AML-193 (cell line): ENCODE measurements at places on chromosomes 11 and 22.
A peak's percentile ranks its signal among the peaks of the same experiment; 100 is the strongest.

DNA sequence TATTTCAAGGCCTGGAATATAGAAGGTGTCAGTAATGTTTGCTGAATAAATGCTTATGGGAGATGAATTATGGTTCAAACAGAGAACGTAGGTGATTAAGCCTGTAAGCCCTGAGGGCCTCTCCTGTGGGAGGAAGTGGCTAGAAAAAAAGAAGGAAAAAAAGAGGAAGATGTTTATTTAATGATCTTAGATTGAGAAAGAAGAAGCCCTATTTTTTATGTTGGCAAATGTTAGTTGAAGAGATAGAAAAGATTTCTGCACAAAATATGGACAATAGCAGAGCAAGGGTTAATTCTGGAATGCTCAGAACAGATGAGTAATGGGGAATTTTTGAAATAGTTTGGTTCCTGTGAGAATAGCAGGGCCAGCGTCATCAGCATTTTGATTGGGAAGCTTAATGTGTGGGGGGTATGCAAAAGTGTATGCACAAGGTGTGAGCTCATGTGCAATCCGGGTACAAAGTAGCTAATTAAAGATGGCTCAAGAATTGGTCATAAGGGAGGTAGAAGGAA is 95.7 kb downstream of the TEAD1 start:
- peak; percentile 16 for DNase-seq

DNA sequence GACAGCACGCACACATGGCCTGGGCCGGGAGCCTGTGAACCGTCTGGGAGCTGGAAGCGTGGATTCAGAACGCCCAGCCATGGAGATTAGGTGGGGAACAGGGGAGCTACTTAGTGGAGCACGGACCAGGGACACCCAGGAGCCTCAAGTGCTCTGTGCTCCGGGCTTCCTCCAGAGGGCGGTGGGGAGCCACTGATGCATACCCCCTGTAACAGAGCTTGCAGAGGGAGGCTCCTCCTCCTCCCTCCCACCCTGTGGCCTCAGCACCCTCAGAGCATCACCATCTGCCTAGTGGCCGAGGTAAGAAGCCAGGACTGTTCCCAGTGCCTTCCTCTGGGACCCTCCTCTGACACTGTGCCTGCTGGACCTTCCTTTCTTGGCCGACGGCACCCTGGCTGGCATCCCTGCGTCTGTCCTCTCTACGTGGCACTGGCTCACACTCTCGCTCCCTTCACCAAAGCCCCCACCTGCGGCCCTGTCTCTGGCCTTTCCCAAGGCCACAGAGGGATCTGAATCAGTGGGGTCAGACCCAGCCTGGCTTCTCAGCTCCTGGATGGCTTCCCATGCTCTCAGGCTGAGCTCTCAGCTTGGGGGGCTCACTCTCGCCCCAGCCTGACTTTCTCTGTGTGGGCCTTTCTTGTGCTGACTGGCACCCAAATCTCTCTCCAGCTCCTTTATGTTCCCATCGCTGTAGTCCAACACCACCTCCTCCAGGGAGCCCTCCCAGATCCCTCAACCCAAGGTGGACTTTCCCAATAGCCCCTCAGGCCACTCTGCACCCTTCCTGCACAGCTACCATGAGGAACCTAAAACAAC is 780.9 kb downstream of the BRD1 start:
- DNase-seq = no peak

DNA sequence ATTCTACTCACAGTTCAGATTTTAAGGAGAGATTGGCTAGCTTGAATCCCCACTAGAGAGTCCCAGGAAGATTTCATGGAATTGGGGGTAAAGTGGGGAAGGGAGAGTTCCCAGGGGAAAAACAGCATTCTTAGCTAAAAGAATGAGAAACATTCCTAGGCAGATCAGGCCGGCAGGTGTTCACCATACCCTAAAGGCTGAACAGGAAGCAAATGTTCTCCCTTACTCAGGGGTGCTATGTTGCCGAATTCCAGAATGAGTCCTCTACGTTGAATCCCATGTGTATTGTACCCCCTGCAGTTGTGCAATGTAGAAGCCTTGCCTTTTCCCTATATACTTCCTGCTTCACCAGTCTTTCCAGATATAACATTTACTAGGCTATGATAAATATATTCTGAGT is 135.2 kb upstream of the NCAM1 start:
- no peak for DNase-seq

DNA sequence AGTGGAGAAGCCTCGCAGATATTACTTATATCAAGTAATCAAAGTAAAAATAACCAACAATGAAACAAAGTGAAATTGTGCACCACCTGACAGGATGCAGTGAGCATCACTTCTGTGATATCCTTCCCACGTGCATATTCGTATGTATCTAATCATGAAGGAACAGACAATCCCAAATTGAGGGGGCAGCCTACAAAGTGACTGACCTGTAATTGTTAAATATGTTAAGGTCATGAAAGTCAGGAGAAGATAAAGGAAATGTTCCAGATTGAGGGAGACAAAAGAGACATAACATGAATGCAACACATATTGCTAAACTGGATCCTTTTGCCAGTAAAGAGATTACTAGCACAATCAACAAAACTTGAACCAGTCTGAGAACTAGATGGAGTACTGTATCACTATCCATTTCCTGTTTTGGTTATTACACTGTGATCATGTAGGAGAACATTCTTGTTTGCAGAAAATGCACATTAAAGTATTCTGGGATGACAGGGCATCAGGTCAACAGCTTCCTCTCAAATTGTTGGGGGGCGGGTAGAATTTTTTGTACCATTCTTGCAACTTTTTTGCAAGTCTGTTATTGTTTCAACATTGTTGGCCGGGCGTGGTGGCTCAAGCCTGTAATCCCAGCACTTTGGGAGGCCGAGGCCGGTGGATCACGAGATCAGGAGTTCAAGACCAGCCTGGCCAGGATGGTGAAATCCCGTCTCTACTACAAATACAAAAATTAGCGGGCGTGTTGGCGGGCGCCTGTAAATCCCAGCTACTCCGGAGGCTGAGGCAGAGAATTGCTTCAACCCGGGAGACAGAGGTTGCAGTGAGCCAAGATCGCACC is 2.0 kb downstream of the SBF2 start:
- DNase-seq = no peak

GRCh38 chr11:48148749-48149148 is 67.9 kb upstream of the OR4B1 start:
- no peak for DNase-seq

DNA sequence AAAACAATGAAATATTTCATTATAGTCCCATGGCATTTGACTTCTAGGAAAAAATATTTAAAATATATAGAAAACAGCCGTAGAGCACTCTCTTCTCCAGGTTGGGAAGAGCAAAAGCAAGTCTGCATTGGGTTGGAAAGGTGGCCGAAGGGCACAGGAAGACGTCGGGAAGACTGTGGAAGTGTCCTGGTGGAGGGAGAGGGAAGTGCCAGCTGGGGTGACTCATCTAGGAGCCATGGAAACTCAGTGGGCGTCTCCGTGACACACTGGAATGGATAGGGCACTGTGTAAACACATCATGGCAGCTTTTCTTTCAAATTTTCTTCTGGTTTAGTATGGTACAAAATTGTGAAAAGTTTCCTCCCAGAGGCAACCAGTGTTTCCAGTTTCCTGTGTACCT is 12.7 kb downstream of the GTPBP1 start:
- no peak for DNase-seq

DNA sequence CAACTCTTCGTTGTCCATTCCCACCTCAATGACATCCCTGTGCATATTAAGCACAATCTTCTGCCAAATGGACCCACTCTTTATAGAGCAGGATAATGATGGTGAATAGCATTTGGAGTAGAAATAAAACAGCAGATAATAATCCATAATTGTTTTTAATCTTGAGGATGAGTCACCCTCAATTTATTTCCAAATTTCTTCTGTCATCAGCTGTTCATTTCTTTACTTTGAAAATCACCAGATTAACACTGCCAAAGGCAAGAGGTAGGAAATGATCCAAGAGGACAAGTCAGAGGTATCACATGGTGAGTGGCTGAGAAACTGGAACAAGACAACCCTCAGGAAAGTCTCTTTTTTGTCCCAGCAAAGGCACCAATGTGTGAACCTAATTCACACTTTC is 7.3 kb upstream of the AMBRA1 start:
- DNase-seq = no peak

GRCh38 chr11:11446967-11447366 is 93.9 kb upstream of the CSNK2A3 start:
- no peak for DNase-seq

GRCh38 chr11:38060920-38061319 is 1462.9 kb upstream of the RAG2 start:
- no peak for DNase-seq

DNA sequence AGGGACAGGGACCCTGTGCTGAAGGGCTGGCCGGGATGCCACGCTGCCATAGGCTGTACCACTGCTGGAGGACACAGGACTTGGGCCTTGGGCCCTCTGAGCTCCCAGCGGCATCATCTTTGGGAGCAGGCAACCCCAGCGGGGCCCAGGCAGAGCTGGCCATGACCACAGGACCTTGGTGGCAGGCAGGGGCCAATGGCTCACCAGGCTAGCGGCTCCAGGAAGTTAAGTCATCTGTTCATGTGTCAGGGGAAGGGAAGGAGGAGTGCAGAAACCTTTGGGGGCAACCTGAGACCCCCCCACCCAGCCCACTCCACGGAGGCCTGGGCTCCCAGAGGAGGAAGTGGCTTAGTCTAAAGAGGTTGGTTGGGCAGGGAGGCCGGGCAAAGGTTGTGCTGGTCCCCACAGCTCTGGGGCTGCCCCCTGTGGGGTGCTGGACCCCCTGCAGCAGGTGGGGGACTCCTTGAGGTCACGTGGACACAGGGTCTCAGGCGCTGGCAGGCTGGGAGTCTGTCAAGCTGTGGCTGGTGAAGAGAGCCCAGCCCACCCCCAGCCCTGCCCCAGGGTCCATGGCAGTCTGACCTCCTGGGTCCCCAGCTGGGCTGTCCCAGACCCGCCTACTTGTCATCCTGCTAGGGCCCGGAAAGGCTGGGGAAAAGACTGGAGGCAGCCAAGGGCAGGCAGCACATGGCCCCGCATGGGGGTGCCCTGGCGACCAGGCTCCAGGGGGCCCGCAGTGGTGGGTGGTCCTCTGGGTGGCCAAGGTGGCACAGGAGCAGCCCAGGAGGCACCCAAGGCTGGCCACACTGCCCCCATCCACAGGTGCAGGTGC is 184.3 kb downstream of the IGLL1 start:
- no peak for DNase-seq

- peak; percentile 2 for DNase-seq
These were observed 199.3 kb downstream of the PGR start for GRCh38 chr11:100930185-100930778.
